NCI-H1048 (cell line): ENCODE measurements at places on chromosomes 11 and 22.

GRCh38 chr22:31504282-31504681 lies 7.9 kb downstream of the SFI1 start:
- no peak for DNase-seq

DNA sequence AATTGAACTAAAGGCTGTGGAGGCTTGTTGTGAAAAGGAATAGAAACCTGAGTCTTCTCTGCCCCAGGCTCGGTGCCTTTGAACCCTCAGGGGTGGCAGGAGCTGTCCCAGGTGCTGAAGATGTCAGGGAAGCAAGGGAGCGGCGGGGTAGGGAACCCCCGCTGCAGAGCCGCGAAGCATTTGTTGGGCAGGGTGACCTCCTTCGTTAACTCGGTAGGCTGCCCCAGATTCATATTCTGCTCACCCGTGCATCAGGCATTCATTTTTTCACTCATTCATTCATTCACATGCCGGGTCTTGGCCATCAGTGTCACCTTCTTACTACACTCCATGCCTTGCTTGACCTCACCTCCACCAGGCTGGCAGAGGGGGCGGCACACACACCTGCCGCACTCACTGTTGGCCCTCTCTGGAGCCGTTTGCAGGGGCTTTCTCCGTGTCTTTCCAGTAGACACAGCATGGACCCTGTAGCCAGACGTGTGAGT lies 618.9 kb downstream of the BRD1 start:
- DNase-seq = no peak

DNA sequence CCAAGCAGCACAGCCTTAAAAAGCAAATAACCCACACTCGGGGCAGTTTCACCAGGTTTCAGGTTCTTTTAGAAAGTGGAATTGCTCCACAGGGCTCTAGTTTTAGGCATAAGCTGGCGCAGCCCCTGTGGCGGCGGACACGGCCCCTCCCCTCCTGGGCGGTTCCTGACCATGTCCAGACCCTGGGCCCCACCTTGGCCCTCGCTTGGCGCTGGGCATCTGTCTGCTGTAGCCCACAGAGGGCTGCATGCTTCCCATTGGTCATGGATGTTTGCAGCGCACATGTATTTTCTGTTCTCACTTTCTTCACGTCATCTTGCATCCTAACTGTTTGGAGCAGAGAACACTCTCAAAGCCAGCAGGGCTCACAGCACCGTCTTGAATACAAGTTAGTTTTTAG lies 244.3 kb downstream of the BRD1 start:
- DNase-seq = no peak

DNA sequence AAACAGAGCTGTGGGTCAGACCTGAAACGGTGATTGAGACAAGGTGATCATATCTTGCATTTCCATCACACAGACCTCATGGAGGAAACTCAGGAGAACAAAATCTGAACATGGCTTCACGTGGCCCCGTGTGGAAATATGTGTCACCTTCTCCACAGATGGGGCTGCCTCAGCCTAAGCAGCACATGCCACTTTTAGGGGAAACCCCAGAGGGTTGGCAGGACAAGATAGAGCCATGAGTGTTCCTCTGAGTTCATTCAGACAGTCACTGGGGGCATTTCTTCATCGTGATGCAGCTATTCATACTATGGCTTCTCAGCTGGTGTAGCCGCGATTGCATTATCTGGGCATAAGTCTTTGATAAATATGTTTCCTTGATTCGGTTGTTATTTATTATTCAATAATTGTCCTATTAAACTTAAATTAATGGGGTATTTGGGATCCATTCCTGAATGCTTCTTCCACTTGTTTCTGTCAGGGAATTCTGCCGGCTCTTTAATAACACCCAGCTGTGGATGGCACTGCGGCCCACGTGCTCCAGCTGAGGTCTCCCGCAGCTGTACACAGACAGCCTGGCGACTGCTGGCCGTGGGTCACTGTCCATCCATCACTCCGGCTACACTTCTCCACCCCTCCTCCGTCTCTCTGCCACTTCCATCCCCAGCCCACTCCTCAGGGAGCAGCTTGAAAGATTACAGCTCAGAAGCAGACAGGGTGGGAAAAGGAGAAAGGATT lies 485.1 kb downstream of the OPCML start:
- DNase-seq = no peak

DNA sequence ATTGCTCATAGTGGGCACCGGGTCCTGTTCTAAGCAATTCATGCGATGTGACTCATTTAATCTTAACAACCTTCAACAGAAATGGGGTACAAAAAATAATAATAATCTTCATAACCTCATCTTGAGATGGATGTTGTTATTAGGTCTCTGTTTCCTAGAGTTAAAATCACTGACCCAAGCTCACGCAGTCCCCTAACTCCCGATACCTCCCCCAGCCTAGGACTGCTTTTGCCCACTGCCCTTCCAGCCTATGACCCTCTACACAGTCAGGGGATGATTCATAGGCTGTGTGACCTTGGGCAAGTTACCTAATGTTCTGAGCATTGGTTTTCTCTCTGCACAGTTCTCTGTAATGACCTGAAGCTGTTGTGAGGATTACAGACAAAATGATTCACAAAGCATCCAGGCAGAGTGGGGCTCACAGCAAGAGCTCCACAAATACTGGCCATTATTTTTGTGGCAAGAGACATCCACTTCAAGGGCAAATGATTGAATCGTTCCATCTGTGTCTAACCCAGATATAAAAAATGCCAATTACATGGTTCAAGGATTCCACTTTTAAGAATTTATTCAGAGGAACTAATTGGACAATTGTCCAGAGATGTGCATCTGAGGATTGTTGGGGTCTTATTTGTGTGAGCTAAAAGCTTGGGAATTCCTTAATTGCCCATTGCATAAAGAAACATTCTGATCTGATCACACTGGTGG lies 20.0 kb downstream of the MTFP1 start:
- DNase-seq = no peak
